ENCODE measurements at places on chromosomes 6 and 20. TPM values are rescaled to one million over a fixed set of nuclear protein-coding genes. Genes with fewer than 3 reads are reported as not detected.
A peak's percentile ranks its signal among the peaks of the same experiment; 100 is the strongest.

The RPS6KA2 gene
- total RNA-seq: 24.2 TPM

The DCDC2 gene
- 0.16 TPM for total RNA-seq

The RNF182 gene
- 0.86 TPM for total RNA-seq

The ZSCAN26 gene
- 17.8 TPM for total RNA-seq

DNA sequence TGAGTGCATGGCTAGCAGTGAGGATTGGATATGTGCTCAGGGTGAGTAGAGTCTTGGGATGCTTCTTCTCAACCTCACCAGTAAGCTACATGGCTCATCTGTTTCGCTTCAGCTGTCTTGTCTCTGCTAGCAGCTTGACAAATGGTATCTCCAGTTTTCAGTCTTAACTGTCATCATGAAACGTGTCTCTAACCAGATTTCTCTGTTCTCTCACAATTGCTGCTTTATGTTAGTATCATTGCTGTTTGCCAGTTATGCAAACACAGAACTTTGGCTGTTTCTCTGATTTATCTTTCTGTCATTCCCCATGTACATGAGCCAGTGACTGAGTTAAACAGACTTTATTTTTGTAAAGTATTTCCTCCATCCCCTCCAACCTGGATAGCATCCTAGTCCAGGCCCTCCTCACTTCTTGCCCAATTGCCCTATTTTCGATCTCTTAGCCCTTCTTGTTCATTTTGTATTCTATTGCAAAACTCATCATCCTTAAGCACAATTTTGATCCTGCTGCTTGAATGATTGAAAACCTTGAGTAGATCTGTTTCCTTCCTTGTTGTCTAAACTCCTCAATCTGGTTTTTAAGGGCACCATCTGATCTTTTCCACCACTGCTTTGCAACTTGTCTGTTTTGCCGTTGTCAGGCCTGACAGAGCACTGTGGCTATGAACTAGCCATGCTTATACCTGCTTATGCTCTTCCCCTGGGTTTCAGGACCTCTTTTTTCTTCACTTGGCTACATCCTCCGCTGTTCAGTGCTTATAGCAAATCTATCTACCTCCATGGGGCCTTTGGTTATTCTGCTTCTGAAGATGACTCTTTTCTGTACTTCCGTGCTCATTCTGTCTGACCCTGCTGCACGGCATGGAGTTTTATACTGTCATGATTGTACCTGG, 37.7 kb upstream of the ADIG start:
- DNase-seq: no peak

- DNase-seq: no peak
Observed at GRCh38 chr6:39086294-39086693, 28.7 kb downstream of the SAYSD1 start.

DNA sequence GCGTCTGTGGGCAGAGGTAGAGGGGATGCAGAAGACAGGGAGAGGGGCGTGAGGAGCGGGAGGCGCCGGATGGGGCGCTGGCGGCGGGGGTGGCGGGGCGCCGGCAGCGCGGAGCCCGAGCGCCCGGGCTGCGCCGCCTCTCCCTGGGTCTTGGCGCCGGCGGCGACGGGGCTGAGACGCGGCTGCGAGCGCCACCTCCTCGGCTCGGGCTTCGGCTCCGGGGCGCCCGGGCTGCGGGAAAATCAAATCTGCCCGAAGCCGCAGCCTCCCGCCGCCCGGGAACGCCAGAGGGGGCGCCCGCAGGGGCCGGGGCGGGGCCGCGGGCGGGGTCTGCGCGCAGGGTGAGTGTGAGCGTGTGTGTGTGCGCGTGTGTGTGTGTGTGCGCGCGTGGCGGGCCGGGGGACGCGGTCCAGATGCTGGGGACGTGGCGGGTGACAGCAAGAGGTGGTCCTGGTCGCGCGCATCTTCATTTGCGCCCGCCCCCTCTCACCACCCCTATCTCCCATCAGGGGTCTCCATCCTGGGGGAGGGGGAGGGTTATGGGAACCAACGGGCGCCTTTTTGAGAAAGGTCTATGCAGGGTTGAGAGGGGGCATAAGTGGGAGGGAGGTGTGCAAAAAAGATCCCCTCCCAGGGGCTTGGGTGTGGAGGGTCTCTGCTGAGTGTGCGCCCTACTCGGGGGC, 646 bp upstream of the CPNE5 start:
- DNase-seq: no peak

- DNase-seq: peak; percentile 78
Observed at GRCh38 chr20:1897541-1897940, 2.3 kb downstream of the SIRPA start.
